ENCODE measurements at places on chromosomes 16 and 17.

- no peak for DNase-seq
Measured at GRCh38 chr16:66487580-66488275, 60.6 kb downstream of the BEAN1 start.

DNA sequence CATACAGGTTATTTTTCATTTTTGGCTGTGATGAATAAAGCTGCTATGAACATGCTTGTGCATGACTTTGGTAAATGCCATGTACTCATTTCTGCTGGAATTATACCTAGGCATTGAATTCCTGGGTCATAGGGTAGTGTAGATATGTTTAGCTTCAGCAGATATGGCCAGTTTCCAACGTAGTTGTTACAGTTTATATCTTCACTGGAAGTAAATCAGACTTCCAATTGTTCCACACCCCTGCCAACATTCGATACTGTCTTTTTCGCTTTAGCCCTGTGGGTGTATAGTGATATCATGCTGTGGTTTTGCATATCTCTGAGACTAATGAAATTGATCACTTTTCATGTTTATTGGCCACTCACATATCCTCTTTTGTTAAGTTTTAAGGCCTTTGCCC is 50.4 kb downstream of the ARHGAP27 start:
- no peak for DNase-seq

GRCh38 chr17:4950075-4950745 is 709 bp upstream of the ENO3 start:
- peak; percentile 39 for DNase-seq

GRCh38 chr17:81153340-81153803 is 11.9 kb upstream of the PVALEF start:
- DNase-seq = no peak
